ENCODE measurements at places on chromosomes 6 and 20.
A peak's percentile ranks its signal among the peaks of the same experiment; 100 is the strongest.

DNA sequence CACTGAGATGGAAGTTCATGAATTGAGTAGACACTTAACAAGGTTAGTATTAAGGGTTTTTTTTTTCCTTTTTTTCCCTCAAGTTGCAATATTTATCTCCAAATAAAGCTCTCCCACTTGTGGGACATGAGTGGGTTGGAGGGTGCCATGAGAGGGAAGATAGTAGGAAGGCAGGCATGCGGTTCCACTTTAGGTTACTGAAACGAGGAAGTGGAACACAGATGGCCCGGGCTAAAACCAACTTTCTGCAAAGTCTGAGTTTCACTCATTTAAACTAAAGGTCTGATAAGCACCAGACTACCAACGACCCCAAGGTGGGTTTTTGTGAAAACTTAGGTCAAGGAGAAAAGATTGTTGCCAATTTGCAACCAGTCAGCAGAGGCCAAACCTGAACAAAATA lies 42.2 kb downstream of the TBC1D7 start:
- DNase-seq = no peak

- DNase-seq = no peak
These were observed 889 bp upstream of the CHMP4B start for GRCh38 chr20:33810259-33810658.

DNA sequence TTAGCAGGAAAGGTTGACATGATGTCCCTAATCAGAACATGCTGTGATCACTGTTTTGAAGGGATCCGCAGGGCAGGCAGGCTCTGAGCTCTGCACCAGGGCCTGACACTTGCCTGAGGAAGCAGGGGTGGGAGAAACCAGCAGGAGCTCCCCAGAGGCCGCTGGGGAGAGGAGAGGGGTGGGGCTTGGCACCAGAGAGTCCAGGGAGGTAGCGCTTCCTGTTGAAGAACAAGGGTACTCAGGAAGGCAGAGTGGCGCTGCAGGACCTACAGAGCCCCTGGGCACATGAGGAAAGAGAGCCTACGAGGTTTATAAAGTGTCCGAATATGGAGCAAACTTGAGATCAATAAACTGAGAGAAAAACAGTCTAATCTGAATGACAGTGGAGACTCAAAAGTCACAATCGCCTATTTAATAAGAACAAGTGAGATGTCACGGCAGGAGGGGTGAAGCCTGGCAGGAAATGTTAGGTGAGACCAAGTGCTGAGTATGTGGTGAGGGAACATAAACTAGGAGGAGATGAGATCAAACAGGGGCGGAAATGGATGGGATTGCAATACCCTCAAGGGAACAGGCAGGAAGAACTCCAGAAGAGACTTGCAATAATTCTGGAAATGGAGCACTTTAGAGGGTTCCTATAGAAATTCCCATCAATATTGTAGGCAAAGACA lies 5.8 kb upstream of the TBXT start:
- peak; percentile 62 for DNase-seq

DNA sequence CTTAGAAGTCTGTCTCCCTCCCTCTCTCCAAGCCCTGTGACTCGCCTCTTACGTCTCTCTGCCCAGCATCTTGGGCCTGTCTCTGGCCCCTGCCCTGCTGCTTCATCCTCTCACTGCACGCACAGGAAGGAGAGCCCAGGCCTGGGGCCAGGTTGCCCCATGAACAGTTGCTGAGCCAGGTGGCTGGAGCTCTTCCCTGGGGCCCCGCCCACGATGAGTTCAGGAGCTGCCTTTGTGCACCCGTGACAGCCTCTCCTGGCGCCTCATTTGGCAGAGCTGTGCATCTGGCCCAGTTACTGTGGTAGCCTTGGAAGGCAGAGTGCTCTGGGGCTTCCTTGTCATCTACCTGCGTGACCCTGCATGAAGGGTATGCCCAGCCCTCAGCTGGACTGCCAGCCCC lies 44.5 kb downstream of the SLC52A3 start:
- DNase-seq = no peak

DNA sequence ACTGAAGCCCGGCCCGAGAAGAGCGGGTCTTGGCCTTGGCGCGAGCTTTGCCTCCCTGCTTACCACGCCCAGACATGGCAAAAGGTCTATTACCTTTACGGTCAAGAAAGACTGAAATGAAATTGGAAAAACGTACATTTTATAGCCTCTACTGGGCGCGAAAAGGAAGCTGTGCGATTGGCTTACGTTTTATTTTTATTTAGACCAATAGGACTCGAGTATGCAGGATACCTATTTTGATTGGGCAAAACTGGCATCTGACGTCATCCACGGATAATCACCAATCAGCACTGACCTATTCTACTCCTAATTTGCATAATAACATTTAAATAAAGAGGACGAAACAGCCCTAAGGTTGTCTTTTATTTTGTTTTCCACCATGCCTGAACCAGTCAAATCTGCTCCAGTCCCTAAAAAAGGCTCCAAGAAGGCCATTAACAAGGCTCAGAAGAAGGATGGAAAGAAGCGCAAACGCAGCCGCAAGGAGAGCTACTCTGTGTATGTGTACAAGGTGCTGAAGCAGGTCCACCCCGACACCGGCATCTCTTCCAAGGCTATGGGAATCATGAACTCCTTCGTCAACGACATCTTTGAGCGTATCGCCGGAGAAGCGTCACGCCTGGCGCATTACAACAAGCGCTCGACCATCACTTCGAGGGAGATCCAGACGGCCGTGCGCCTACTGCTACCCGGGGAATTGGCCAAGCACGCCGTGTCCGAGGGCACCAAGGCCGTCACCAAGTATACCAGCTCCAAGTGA lies 97.4 kb downstream of the OR2B2 start:
- DNase-seq = no peak

DNA sequence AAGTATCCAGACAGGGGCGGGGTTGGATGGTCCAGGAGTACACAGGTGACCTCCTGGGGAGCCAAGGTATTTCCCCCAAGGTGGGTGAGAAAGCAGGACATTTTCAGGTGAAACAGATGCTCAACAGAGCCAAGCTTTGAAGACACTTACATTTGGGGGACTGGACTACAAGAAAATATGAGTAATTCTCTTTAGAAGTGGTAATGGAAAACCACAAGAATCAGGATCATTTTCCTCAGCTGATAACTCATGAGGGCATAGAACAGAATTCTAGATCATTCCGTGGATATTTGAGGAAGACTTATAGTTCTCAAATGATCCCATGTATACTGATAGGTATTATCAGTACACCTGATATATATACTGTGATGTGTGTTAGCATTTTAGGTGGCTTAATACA lies 89.9 kb downstream of the UST start:
- DNase-seq = no peak

DNA sequence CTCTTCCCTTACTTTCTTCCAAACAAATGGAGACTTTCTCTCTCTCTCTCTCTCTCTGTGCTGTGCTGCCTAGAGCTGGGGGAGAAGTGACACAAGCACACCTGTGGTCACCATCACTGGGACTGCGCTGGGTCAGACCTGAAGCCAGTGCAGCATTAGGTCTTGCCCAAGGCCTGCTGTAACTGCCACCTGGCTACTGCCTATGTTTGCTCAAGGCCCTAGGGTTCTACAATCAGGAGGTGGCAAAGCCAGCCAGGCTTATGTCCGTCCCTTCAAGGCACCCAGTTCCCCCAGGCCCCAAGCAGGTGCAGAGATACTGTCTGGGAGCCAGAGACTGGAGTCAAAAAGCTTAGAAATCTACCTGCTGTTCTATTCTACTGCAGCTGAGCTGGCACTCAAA lies 49.4 kb upstream of the TOP1 start:
- no peak for DNase-seq

- DNase-seq = no peak
These were observed 35.3 kb downstream of the DSTN start for GRCh38 chr20:17605131-17605660.

DNA sequence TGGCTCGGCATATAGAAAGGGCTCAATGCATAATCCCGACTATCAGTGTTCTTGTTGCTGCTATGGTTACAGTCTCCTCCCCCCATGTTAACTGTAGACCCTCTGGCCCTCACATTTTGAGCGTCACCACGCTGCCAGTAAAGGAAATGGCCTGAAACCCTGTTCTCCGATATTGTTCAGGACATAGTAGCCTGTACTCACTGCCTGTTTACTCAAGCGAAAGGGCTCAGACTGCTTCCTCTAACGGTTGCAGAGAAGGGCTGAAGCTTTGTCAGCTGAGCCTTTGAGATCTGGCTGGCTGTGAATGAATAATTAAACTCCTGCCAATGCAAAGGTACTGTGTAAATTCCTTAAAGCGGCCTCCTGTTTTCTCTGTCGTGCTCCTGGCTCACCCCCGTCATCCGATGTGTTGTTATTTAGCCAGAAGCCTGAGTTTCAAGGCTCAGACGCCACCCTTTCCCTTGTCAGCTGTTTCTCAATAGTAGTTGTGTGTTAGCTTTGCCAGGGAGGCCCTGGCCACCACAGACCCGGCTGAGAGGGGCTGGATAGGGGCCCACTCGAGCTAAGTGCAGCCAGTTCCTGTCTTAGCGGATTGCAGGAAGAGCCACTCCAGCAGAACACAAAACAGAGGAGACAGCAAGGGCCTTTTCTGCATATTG lies 31.2 kb upstream of the RALGAPA2 start:
- DNase-seq = peak; percentile 87

DNA sequence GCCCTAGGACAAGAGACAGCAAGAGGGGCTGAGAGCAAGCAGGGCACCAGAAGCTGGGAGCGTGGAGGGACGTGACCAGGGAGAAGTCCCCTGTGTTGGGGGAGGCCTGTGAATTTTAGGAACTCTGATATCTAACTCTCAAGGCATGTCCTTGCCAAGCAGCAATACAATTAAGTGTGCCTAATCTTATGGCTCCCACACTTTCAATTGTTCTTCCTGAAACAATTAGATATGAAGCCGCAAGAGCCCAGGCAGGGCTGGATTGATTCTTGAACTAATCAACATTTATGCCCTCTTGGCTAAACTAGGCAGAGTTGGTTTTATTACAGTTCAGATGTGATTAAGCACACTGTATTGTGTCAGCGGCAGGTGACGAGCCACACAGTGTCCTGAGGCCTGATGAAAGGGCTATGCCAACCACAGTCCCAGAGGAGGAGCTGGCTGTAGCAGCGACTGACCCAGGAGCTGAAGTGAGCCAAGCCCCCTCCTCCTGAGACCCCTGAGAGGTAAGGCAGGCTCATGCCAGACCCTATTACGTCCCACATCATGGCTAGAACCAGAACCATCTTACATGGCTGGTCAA lies 4.2 kb upstream of the MAVS start:
- DNase-seq = no peak

DNA sequence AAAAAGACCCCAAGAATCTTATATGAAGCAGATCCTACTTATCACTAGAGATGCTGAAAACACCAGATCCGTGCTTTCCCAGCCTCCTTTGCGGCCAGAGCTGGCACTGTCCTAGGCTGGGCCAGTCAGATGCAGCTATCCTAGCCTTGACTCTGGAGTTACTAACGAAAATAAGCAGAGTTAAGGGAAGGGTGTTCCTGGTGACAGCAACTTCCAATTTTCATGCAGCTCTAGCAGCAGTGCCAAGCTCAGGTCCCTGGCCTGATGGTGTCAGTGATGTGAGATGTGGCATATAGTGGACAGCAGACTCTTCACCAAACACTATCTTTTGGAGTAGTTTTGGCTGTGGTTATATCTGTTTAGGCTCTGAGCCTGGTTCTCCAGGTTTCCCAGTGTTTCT lies 25.6 kb upstream of the ABCC10 start:
- DNase-seq = no peak

- DNase-seq = no peak
These were observed 563.0 kb upstream of the AGPAT4 start for GRCh38 chr6:161836643-161837448.

DNA sequence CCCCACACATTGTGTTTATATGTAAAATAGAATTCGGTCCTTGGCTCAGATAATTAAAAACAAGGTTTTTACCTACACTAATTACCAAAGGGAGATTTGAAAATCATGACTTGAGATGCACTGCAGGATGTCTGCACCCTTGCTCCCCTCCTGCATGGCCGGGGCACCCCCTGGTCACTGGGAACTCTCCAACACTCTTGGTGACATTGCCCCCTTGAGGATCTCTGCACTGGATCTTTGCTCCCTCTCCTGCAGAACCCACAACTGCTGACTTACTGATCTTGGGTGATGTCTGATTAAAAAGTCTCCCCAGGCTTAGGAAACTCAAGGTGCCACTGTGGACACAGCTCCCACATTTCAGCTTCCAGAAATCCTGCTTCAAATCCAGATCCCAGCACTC lies 17.1 kb upstream of the CSNK2A1 start:
- no peak for DNase-seq

DNA sequence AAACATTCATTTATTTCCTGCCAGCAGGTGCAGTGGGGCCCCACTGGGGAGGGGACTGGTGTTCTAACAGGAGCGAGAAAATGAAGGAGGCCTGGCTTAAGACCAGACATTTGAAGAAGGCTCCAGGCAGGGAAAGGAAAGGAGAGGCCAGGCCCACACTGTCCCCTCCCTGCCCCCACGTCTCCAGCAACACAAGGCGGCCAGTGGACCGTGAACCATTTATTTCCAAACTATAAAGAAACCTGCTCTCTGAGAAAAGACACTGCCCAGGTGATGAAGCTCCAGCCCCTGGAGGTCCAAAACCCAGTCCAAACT lies 41.4 kb upstream of the CDH22 start:
- DNase-seq = no peak

GRCh38 chr6:102841060-102841459 lies 1447.6 kb downstream of the GRIK2 start:
- no peak for DNase-seq

DNA sequence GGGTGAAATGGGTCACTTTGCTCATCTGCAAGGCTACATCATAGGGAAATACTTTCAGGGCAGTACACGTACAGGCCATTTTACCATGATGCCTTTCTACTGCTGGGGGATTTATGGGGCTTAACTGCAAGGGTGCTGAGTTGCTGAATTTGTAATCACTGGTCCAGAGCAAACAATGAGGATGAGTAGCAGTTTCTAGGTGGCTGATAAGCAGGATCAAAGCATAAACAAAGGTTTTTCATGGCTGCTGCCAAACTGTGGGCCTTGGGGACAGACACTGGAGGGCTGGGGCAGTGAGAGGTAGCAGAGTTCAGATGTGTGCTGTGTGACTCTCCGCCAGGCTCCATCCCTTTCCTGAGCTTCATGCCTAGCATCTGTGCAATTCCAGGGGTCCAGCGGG lies 68.3 kb downstream of the CNBD2 start:
- no peak for DNase-seq

DNA sequence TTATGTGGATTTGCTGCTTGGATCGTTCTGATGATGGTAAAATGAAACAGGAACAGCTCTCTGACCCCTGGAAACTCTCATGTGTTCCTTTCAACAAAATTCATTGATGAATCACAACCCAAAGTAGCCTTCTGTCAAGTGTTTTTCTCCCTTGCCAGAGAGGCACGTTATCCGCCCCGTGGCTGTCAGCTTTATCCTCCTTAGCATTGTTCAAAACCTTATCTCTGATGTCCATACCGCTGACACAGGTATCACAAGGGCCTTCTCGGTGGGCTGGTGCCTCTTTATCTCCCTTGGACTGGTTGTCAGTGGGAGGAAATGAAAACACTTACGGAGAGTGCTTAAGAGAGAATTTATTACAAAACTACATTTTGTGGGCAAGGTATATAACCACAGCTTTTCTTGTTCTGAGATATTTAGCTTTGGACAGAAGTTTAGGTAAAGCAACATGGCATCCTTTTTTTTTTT lies 84.9 kb downstream of the TIAM2 start:
- DNase-seq = no peak

GRCh38 chr20:21826976-21827375 lies 121.5 kb downstream of the PAX1 start:
- no peak for DNase-seq

GRCh38 chr20:29319725-29320124 lies 1937.7 kb upstream of the DEFB115 start:
- DNase-seq = no peak

GRCh38 chr6:167311286-167311685 lies 13.6 kb upstream of the TTLL2 start:
- no peak for DNase-seq

Measured in NCI-H1092 (cell line).